Stimulated activated CD4-positive, alpha-beta T cell treated with anti-CD3 and anti-CD28 coated beads, Interleukin-15, amount 100 ng/mL, for 1 hour (primary cell): ENCODE measurements at places on chromosomes 11 and 22.

GRCh38 chr11:101835506-101836063, 79.2 kb upstream of the CEP126 start:
- no peak for DNase-seq

DNA sequence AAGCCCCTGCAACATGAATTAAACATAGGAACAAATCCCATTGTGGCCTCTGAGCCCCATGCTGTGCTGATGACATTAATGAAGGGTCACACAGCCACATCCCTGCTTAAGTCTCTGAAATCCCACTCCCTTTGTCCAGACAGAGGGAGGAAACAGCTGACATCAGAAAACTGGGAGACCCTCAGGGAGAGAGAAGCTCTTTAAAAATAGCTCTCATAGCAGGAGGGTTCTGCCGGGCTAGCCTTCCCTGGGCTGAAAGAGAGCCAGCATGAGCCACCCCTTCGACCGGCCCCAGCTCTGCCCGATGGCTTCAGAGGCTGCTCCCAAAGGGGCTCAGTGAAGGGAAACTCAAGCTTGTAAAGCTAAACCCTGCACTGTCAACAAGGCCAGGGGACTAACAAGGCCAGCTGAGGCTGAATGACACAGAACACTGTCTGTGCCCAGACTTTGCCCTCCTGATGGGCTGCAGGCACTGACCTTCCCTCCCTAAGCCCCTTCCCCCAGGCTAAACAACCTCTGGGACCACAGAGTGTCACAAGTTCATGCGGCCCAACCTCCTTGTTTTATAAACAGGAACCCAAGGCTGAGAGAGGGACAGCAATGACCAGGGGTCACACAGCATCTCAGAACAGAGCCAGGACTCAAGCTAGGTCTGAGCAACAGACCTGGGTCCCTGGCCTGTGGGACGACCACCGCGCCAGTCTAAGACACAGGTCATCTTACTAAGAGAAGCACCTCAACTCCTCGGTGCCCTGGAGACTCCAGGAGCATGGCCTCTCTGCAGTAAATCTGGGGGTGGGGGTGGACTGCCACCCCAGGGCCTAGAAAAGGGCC, 163.8 kb downstream of the CHST1 start:
- no peak for DNase-seq

DNA sequence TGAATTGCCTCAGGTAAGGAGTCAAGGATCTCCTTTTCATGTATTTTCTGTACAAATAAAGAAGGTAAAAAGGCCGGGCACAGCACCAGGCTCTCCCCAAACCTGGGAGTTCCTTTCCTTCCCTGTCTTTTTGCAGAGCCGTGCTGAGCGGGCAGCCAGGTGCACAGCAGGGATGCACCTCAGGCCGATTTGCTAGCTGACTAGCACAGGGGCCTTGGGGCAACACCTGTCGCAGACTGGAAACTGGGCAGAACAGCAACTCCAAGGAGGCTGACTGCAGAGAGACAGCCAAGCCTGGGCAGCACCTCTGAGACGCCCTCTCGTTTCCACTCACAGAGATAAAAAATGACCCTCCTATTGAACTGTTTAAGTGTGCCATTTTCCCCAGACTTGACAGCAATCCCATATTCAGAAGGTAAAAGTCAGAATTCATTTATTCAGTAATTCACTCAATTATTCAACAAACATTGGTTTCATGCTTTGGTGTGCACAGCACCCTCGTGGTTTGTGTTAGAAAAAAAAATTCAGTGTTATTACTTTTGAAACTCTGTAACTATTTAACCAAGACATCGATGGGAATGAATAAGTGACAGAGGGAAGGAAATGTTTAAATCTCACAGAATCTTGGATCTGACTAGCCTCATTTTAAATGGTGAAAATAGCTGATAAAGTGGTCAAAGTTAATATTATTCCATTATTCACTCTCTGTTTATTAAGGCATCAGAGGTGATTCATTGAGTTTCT, 120.9 kb downstream of the GALNT18 start:
- DNase-seq: no peak

DNA sequence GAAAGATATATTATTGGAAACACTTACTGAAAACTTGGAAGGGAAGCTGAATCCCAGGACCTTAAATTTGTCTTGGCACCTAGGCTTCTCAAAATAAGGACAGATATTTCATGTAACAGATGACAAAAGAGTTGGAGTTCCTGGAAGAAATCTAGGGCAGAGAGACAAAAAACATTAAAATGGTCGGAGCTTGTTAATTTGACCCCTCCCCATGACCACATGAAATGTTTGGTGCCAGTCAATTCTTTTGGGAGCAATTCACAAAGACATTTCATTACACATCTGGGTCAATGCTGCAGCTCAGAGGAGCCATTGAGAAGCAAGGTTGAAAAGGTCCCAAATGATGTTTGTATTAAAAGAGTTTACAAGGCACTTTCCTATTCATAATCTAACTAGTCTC, 162.0 kb upstream of the GUCY1A2 start:
- no peak for DNase-seq

DNA sequence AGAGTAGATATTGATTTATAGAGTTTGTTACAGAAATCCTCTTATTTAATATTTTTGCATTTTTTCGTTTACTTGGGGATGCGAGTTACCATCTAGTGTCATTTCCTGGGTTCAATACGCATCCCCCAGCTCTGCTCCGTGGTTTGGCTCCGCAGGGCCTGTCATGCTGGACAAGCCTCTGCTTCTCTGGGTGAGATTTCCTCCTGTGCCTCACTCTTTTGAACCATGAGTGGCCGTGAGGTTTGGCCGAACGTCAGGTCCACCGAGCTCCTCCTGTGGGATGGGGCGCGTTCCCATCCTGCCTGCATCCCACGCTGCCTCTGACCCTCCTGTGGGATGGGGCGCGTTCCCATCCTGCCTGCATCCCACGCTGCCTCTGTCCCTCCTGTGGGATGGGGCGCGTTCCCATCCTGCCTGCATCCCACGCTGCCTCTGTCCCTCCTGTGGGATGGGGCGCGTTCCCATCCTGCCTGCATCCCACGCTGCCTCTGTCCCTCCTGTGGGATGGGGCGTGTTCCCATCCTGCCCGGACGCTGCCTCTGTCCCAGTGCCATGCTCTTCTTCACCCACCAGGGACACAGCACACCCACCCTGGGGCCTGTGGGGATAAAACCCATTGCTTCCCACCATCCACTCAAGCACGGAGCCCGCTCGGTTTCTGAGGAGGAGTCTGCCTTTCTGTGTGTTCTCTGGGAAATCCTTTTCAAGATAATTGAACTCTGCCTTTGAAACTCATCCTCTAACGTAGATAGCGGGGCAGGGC, 506.8 kb downstream of the BRD1 start:
- no peak for DNase-seq

DNA sequence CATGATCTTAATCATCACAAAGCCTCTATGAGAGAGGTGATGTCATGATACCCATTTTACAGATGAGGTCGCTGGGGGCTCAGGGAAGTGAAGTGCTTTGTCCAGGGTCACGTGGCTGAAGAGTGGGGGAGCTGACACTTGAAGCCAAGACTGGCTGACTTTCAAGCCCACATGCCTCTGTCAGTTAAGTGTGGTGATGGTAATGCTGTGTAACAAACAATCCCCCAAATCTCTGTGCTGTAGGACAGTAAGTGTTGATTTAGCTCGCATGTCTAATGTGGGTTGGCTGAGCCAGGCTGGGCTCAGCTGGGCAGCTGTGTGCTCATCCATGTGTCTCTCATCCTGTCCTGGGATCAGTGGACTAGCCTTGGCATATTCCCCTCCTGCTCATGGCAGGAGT, 87.1 kb upstream of the GRK3 start:
- DNase-seq: no peak

GRCh38 chr11:70335511-70335910, 62.8 kb upstream of the CTTN start:
- no peak for DNase-seq

DNA sequence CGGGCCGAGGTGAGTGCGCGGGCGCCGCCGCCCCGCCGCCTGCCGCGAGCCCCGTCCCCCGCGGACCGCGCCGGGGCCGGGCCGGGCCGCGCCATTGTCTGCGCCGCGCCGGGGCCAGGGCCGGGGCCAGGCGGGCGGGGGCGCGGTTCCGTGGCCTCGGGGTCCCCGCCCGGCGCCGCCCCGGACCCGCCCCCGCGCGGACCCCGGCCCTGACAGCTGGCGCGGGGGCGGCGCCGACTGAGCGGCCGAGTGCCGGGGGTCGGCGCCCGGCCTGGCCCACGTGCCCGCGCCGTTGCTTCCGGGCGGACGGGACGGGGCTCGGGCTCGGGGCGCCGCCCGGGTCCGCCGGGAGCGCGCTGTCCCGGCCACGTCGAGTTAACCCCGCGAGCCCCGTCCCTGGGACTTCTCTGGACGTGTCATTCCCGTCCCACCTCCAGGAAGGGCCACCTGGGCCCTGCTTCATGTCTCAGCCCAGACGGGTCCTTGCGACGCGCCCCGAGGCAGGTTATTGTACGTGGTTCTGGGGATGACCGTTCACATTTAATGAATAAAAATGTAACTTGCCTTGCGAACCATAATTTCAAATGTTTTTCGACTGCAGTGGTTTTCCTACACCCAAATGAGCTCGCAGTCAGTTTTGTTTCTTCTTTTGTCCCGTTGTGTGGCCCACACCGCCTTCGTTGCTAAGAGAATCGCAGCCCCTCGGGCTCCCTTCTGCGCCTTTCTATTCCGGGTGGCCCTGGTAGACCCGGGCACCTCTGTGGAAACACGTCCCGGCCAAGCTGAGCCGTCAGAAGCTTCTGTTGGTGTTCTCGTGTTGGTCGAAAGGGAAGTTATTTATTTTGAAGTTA, 562 bp downstream of the ZBED4 start:
- DNase-seq: no peak

- DNase-seq: peak; percentile 85
These were observed 3.8 kb downstream of the SMTN start for GRCh38 chr22:31084811-31085492.

DNA sequence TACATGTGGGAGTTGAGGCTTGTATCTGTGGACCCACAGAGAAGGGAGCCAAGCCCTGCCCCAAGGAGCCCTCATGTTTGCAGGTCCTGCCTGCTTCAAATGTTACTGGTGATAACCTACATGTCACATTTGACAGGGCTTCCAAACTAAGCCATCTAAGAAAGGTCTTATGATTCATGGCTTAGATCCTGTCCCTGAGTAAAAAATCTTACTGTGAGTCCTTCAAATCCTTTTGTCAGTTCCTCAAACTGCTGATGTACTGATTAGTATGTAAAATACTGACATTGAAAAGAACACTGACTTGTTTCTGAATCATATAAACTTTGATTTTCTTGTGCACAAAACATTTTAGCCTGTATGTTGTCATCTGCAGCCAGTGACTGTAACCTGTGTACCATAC, 1.0 kb upstream of the PANX1 start:
- no peak for DNase-seq

DNA sequence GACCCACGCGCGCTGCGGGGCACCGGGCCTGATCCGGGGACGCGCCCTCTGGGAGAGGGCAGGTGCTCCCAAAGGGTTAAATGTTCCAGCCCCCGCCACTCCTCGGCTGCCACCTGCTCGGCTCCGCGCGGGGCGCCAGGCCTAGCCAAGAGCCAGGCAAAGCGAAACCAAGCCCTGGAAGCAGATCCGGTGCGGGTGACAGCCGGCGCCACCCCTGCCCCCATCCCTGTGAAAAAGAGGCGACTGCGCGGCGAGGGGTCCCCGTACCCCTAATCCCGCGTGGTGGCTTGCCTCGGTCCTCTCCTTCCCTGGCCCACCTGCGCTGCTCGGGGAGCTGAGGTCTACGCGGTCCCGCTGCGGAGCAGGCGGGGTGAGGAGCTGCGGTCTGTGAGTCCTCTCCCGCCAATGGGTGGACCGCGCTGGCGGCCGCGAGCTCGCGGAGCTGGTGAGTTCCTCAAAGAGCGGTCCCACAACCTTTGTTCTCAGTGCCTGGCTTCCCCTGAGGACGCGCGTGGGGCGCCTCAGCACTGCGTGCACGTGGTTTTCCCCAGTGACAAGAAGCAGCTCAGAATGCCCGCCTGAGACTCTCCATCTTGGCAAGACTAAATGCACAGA, at the start of gene ME3:
TSS of gene ME3 (minus strand) at position 610 of the 615 bp plus-strand sequence.
- peak; percentile 4 for DNase-seq

- no peak for DNase-seq
These were observed 47.8 kb downstream of the ARHGAP42 start for GRCh38 chr11:100734743-100735527.

DNA sequence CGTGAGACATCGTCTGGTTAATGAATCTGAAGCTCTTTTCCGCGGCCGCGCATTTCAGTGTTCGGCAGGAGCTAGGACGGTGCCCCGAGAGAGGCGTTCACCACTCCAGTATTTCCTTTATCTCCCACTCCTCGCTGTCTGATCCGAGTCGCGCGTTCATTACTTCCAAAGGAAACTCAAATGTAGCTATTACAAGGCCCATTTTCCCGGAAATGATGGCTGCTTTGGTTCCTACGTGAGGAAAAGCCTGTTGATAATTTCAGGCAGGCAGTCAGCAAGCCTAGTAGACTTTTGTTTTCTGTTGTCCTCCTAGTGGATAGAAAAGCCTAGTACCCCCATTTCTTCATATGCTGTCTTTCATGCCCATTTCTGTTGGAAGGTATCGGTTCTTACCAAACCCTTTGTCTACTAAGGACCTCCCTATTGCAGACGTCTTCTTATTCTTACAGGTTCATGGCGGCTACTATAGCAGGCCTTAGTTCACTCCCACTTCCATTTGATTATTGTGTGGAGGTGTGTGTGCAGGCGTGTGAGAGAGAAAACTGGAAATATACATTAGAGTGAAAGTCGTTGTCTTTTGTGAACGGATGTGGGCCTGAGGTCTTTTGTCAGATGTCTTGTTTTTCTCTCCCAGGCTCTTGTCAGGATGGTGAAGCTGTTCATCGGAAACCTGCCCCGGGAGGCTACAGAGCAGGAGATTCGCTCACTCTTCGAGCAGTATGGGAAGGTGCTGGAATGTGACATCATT, 737 bp downstream of the RBM4 start:
- no peak for DNase-seq

DNA sequence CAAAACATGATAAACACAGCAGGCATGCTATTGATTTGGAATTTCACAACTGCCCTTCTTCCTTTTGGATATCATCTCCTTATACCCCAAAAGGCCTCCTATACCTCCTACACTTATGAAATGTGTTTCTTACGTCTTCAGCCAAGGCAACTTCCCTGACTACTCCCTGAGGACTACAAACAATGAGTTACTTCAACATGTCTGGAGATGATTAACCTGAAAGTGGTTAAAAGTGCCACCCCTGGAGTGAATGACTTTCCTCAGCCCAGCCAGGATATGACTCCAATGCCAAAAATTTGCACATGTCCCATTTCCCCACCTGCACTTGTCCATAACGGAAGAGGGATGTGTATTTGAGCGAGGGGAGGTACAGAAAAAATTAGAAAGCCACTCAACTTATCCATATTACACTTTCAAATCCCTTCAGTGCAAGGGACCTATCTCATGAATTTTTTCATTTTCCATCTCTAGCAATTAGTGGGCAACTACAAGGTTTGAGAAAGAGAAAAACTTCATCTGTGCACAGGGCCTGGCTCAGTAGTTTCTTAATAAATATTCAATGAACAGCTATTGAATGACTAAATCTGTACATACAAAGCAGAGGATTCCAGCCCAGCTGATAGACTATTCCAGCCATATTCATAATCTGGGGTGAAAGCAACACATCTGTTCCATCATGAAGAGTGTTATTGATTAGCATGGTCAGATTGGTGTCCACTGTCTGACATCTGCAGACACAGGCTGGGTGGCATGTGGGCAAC, 36.8 kb downstream of the KIRREL3 start:
- DNase-seq: no peak
